Osteocyte (in vitro differentiated cells): ENCODE measurements at places on chromosomes 7 and 10. TPM values are rescaled to one million over a fixed set of nuclear protein-coding genes. Genes with fewer than 3 reads are reported as not detected.
A peak's percentile ranks its signal among the peaks of the same experiment; 100 is the strongest.

- H3K27me3 ChIP-seq = peaks cover 2% of the 10 kb centered on the region
- H3K4me3 ChIP-seq = no peak overlapping the region
- no peak overlapping the region for H3K27ac ChIP-seq
Observed at GRCh38 chr7:151429560-151430331, 10.2 kb downstream of the CRYGN start.

GRCh38 chr10:58627392-58627791, 114.7 kb downstream of the BICC1 start:
- H3K36me3 ChIP-seq = peaks cover 9% of the 10 kb centered on the region

The NPSR1 gene
- not detected in 2 replicates for total RNA-seq

The WDFY4 gene
- total RNA-seq = not detected in 2 replicates

- no peak overlapping the region for H3K4me3 ChIP-seq
- H3K4me1 ChIP-seq = peaks cover 63% of the 10 kb centered on the region
- no peaks in the 10 kb centered on the region for H3K36me3 ChIP-seq
- peak overlapping the region; percentile 81 for H3K27ac ChIP-seq
- no peak for DNase-seq
Observed at GRCh38 chr10:102632394-102633111, 11.7 kb upstream of the TRIM8 start.

The IFIT2 gene
- 8.8 and 11.0 TPM in 2 replicates for total RNA-seq

DNA sequence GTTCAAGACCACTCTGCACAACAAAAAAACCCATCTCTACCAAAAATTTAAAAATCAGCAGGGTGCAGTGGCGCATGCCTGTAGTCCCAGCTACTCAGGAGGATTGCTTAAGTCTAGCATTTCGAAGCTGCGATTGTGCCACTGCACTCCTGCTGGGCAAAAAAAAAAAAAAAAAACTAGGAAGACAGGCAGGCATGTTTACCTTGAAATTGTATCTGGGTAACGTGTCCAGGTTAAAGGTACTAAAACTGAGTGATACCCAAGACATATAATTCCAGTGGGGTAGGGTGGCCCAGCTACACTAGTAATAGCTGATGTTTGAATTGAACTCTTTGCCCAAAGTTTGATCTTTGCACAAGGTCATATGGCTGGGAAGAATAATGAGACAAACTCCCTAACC, 16.2 kb downstream of the GHITM start:
- peaks cover 8% of the 10 kb centered on the region for H3K27me3 ChIP-seq
- peaks cover 29% of the 10 kb centered on the region for H3K36me3 ChIP-seq
- H3K4me3 ChIP-seq = no peak overlapping the region

DNA sequence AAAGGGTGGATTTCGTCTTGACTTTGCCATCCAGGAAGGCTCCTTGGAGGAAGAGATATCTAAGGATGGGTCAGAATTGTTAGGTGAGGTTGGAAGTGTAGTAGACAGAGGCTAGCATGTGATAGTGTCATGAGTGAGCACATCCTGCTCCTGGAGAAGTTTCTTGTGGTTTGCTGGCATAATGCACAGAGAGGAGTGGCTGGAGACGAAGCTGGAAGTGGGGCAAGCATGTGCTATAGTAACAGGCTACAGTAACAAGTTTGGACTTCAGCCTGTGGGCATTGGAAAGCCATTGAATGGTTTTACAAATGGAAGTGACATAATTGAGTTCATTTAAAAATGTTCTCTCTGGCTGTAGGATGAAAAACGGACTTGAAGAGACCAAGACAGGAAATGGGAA, 175.6 kb upstream of the VWC2 start:
- no peak overlapping the region for H3K27ac ChIP-seq
- DNase-seq = no peak
- H3K4me1 ChIP-seq = no peaks in the 10 kb centered on the region
- no peaks in the 10 kb centered on the region for H3K27me3 ChIP-seq
- no peaks in the 10 kb centered on the region for H3K36me3 ChIP-seq
- no peak overlapping the region for H3K4me3 ChIP-seq

The WNT2 gene
- total RNA-seq = 9.5 and 11.5 TPM in 2 replicates

DNA sequence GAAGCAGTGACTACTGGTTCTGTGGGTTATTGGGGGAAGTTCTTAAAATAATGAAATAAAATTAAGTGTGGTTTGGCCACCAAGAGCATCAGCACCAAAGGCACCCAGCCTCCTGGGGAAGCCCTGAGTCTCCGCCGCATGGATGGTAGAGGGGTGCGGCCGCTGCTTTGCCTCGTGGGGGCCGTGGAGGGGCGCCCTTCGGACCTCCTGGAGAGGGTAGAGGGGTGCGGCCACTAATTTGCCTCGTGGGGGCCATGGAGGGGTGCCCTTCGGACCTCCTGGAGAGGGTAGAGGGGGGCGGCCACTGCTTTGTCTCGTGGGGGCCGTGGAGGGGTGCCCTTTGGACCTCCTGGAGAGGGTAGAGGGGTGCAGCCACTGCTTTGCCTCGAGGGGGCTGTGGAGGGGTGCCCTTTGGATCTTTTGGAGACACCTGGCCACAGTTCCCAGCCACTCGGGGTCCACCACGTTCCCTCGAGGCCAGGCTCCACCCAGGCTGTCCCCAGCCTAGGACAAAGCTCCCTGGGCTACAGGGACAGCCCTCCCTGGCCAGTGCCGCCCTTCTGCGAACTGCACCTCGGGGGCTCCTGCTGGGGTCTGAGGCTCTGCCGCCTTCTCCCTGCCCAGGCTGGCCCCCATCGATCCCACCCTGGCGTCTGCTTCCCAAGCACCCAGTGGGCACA, 535.1 kb downstream of the PTPRN2 start:
- no peak overlapping the region for H3K27ac ChIP-seq
- no peaks in the 10 kb centered on the region for H3K36me3 ChIP-seq
- DNase-seq = no peak
- no peaks in the 10 kb centered on the region for H3K4me1 ChIP-seq

DNA sequence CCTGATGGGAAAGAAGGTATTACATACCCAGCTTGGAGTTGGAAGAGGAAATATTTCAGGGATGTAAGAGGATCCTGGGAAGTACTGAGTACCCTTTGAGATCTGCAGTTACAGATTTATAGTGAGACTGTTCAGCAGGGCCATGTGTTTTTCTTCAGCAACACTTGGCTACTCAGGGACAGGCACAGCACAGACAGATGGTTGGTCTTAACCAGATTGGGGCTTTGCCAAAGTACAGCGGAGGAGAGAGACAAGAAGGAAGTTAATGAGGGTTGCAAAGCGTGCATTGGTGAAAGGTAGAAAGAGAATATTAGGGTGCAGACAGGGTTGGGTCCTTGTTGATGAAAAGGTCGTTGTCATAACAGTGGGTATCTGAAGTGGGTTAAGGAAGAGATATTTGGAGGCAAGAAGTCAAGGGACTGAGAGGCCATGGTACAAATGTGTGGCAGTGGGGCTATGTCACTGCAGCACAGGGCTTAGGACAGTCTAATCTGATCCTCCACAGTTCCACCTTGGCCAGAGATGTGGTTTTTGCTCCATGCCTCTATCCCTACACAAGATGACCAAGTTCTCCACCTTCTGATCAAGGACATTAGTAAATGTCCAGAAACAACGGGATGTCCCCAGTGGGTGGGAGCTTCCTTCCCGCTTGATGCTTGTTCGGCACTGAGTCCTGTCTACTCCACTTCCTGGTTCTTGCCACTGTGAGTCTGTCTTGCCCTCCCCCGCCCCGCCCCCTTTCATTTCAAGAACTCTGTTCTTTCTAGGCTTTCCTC, 18.9 kb upstream of the DNAJC1 start:
- peaks cover 4% of the 10 kb centered on the region for H3K27me3 ChIP-seq
- H3K4me1 ChIP-seq = no peaks in the 10 kb centered on the region
- H3K36me3 ChIP-seq = no peaks in the 10 kb centered on the region
- H3K4me3 ChIP-seq = no peak overlapping the region
- no peak for DNase-seq

DNA sequence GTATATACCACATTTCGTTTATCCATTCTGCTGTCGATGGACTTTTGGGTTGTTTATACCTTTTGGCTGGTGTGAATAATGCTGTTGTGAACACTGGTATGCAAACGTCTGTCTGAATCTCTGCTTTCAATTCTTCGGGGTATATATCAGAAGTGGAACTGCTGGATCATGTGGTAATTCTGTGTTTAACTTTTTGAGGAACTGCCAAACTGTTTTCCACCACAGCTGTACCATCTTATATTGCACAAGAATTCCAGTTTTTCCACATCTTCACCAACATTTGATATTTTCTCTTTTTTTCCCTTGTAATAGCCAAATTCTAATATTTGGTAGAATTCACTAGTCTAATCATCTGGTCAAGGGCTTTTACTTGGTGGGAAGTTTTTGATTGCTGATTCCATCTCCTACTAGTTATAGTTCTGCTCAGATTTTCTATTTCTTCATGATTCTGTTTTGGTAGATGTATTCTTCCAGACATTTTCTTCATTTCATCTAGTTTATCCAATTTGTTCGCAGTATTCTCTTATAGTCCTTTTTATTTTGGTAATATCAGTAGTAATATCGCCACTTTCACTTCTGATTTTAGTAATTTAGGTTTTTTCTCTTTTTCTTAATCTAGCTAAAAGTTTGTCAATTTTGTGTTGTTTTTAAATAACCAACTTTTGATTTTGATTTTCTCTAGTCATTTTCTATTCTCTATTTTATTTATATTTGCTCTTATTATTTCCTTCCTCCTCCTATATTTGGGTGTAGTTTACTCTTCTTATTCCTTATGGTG, 271.2 kb downstream of the ZEB1 start:
- no peaks in the 10 kb centered on the region for H3K27me3 ChIP-seq
- H3K36me3 ChIP-seq = no peaks in the 10 kb centered on the region
- DNase-seq = no peak

The DPCD gene
- total RNA-seq = 14.9 and 15.3 TPM in 2 replicates

The SPAG6 gene
- not detected in 2 replicates for total RNA-seq

DNA sequence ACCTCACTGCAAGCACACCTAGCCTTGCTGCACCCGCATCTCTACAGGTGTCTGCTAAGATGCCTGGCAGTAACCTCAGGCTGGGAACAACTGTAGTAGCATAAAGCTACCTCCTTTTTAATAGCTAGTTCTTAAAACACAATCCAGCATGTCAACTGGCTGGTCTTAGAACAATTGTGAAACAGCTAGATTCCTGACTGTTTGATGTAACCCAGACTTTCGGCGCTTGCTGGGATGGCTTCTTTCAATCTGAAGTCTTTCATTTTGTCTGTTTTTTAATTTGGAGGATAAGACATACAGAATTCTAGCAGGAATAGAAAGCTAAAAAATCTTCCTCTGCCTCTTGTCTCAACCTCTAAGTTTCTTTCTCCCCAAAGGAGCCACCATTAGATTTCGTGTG, 59.8 kb downstream of the GSDME start:
- H3K36me3 ChIP-seq = no peaks in the 10 kb centered on the region
- no peak overlapping the region for H3K4me3 ChIP-seq
- H3K4me1 ChIP-seq = peaks cover 18% of the 10 kb centered on the region
- H3K27ac ChIP-seq = no peak overlapping the region

The MYO3A gene
- total RNA-seq = not detected in 2 replicates

The FAM131B gene
- total RNA-seq = 17.0 and 18.4 TPM in 2 replicates

- DNase-seq = no peak
- no peak overlapping the region for H3K27ac ChIP-seq
- peaks cover 11% of the 10 kb centered on the region for H3K4me1 ChIP-seq
- no peak overlapping the region for H3K4me3 ChIP-seq
Observed at GRCh38 chr10:91694170-91694794, 61.4 kb upstream of the PPP1R3C start.

GRCh38 chr10:59257224-59257623, 80.8 kb downstream of the PHYHIPL start:
- no peak overlapping the region for H3K27ac ChIP-seq
- H3K4me1 ChIP-seq = no peaks in the 10 kb centered on the region
- H3K27me3 ChIP-seq = peaks cover 14% of the 10 kb centered on the region

- no peak for DNase-seq
- peaks cover 8% of the 10 kb centered on the region for H3K4me1 ChIP-seq
- H3K4me3 ChIP-seq = no peak overlapping the region
- H3K27me3 ChIP-seq = peaks cover 13% of the 10 kb centered on the region
- H3K27ac ChIP-seq = no peak overlapping the region
Observed at GRCh38 chr10:1662438-1663025, 74.8 kb downstream of the ADARB2 start.

The STN1 gene
- total RNA-seq = 21.5 and 21.8 TPM in 2 replicates

DNA sequence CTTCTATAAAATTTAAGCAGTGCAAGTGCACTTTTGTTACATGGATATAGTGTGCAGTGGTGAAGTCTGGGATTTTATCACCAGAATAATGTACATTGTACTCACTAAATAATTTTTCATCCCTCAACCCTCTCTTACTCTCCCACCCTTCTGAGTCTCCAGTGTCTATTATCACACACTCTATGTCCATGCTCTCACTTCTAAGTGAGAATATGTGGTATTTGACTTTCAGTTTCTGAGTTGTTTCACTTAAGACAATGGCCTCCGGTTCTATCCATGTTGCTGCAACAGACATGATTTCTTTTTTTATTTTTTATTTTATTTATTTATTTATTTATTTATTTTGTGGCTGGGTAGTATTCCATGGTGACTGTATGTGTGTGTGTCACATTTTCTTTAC, 855.9 kb upstream of the PHF14 start:
- peaks cover 15% of the 10 kb centered on the region for H3K4me1 ChIP-seq
- no peaks in the 10 kb centered on the region for H3K27me3 ChIP-seq
- peaks cover 1% of the 10 kb centered on the region for H3K36me3 ChIP-seq
- no peak overlapping the region for H3K4me3 ChIP-seq
- no peak for DNase-seq
- no peak overlapping the region for H3K27ac ChIP-seq

DNA sequence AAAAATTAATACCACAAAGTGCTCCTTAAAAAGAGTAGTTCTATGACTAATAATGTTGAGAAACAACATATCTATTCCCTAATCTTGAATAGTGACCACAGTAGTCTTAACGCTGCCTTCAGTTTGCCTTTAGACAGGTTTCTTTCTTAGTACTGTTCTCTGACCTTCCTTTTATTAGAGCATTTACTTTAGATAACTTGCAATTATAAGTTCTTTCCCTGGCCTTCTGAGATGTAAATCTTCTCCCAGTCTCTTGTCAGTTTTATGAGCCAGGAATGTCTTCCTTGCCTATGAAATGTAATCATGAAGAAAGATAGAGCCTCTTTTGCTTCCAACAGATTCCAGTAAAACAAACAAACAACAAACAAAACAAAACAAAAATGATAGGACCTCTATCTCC, 1119.8 kb upstream of the LRRTM3 start:
- H3K36me3 ChIP-seq = no peaks in the 10 kb centered on the region
- no peak overlapping the region for H3K27ac ChIP-seq
- no peaks in the 10 kb centered on the region for H3K27me3 ChIP-seq
- DNase-seq = no peak

The AASS gene
- 20.5 and 21.3 TPM in 2 replicates for total RNA-seq

The SNCG gene
- 0.73 TPM in 1 of 2 replicates, not detected in the other for total RNA-seq

The SLC26A5 gene
- not detected in 2 replicates for total RNA-seq

- no peak overlapping the region for H3K27ac ChIP-seq
- H3K27me3 ChIP-seq = no peaks in the 10 kb centered on the region
- H3K4me1 ChIP-seq = no peaks in the 10 kb centered on the region
- no peak for DNase-seq
- H3K36me3 ChIP-seq = no peaks in the 10 kb centered on the region
Observed at GRCh38 chr7:80651471-80651870, 13.0 kb downstream of the CD36 start.

DNA sequence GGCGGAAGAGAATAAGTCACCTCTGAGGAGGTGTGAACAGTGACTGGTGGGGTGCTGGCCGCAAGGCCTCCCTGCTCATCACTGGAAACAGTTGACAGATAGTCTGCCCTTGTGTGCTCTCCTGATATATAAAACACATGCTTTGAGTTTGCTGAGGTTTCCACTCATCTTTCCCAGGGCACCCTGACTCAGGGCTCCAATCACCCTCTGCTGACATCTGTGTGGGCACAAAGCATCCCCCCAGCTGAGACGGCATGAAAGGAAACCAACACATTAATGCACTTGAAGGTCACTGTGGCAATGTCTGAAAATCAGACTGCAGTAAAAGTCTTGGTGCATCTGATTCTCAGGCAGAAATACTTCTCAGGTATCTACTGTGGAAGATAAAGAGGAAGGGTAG, 49.8 kb downstream of the EPDR1 start:
- no peak overlapping the region for H3K4me3 ChIP-seq
- no peaks in the 10 kb centered on the region for H3K36me3 ChIP-seq
- peaks cover 17% of the 10 kb centered on the region for H3K27me3 ChIP-seq
